Skin of body (tissue), 3 donors: ENCODE measurements at places on chromosomes 5 and 9. TPM values are rescaled to one million over a fixed set of nuclear protein-coding genes. Genes with fewer than 3 reads are reported as not detected.

GRCh38 chr9:87278971-87279733 lies 218.5 kb upstream of the DAPK1 start:
- DNase-seq: no peak

GRCh38 chr5:144547098-144547499 lies 376.4 kb downstream of the KCTD16 start:
- no peak for DNase-seq

GRCh38 chr9:72124947-72125346 lies 24.3 kb upstream of the GDA start:
- DNase-seq: no peak

- no peak for DNase-seq
Measured at GRCh38 chr5:121841892-121842291, 9.8 kb upstream of the FTMT start.

DNA sequence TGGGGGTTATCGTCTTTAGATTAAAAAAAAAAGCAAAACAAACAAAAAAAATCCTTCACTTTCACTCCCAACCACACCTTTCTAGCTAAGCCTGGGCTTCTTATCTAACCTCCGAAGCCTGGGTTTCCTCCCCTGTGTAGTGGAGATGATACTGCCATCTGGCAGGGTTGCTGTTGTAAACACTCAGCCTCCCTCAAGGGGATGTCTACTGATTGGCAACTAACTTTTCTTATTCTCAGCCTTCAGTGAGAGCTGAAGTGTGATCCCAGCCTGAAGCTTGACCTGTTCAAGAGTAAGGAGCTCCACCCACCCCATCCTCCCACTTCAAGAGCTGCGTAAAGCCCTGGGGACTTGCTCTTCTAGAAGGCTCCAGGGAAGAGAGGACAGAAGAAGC lies 21.5 kb upstream of the WWC1 start:
- no peak for DNase-seq

GRCh38 chr5:3598769-3599211 lies 3.2 kb downstream of the IRX1 start:
- no peak for DNase-seq

GRCh38 chr9:137670391-137671195 lies 51.8 kb downstream of the EHMT1 start:
- no peak for DNase-seq

GRCh38 chr5:136811086-136811485 lies 445.7 kb upstream of the TRPC7 start:
- no peak for DNase-seq

- DNase-seq: no peak
Measured at GRCh38 chr5:17132444-17133083, 84.9 kb upstream of the BASP1 start.

The ADCY2 gene
- 6.9 TPM for total RNA-seq

The MED27 gene
- 10.9 TPM for total RNA-seq

The RNF14 gene
- total RNA-seq: 43.4 TPM

The FCN2 gene
- 0.39 TPM for total RNA-seq

The HTR4 gene
- not detected for total RNA-seq
